AG09309 (cell line): ENCODE measurements at places on chromosomes 6 and 20.

DNA sequence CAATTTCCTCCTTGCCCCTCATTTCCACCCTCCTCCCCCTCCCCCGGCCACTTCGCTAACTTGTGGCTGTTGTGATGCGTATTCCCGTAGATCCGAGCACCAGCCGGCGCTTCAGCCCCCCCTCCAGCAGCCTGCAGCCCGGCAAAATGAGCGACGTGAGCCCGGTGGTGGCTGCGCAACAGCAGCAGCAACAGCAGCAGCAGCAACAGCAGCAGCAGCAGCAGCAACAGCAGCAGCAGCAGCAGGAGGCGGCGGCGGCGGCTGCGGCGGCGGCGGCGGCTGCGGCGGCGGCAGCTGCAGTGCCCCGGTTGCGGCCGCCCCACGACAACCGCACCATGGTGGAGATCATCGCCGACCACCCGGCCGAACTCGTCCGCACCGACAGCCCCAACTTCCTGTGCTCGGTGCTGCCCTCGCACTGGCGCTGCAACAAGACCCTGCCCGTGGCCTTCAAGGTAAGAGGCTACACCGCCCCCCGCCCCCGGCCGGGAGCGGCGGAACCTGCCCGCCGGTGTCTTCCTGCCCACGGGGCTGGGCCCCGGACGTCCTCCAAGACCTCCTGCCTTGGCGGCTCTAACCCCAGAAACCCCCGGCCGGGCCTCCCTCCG is 44.9 kb upstream of the SUPT3H start:
- DNase-seq: no peak

- no peak for DNase-seq
Measured at GRCh38 chr6:42988486-42989020, 4.2 kb downstream of the PPP2R5D start.

- no peak for DNase-seq
Measured at GRCh38 chr20:61378694-61379355, 126.8 kb downstream of the CDH4 start.

- no peak for DNase-seq
Measured at GRCh38 chr6:138001750-138002349, 105.4 kb downstream of the PERP start.

DNA sequence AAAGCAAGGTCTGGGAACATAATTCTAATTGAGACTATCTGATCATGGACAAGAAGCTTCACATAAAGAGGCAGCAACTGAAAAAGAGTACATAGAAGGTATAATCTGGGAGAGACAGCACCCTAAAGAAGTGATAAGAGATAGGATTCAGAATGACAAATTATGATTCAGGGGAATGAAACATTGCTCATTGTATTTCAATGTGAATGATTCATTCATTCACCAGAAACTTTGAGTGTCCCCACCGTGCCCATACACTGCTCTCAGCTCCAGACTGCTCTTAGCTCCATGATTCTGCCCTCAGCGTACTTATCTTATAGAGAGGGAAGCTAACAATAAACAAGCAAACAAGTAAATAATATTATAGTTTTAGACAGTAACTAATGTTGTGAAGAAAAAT is 329.3 kb upstream of the IRAK1BP1 start:
- DNase-seq: no peak

DNA sequence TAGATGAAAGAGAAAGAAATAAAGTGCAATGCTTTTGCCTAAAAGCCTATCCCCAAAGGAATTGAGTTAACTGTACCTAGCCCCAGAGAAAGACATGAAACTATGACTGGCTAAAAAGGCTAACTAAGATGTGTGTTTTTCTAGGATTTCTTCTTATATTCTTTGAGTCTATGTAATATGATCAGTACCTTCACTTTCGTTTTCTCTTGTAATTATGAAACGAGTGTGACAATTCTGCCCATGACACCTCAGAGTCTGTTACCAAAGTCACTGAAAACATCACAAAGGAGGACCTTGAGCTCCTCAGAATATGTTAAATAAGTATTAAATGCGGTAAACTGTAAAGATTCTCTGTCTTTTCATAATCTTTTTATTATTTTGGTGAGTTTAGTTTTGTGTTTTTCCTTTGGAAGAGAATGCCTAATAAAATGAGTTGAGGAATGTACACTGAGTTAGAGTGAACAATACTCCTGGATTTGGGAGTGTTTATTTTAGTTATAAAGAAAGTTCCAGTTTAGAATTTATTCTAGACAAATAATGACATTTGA is 141.3 kb downstream of the FUT9 start:
- no peak for DNase-seq

- no peak for DNase-seq
Measured at GRCh38 chr20:42875581-42875980, 314.1 kb downstream of the PTPRT start.

GRCh38 chr20:59221707-59222252 is 58.2 kb downstream of the ZNF831 start:
- no peak for DNase-seq
